AG04449 (cell line): ENCODE measurements at places on chromosomes 5 and 9.

- DNase-seq = no peak
These were observed 12.5 kb upstream of the CXCL14 start for GRCh38 chr5:135591277-135591676.

- DNase-seq = no peak
These were observed 112.5 kb downstream of the FAM174A start for GRCh38 chr5:100647461-100648230.

DNA sequence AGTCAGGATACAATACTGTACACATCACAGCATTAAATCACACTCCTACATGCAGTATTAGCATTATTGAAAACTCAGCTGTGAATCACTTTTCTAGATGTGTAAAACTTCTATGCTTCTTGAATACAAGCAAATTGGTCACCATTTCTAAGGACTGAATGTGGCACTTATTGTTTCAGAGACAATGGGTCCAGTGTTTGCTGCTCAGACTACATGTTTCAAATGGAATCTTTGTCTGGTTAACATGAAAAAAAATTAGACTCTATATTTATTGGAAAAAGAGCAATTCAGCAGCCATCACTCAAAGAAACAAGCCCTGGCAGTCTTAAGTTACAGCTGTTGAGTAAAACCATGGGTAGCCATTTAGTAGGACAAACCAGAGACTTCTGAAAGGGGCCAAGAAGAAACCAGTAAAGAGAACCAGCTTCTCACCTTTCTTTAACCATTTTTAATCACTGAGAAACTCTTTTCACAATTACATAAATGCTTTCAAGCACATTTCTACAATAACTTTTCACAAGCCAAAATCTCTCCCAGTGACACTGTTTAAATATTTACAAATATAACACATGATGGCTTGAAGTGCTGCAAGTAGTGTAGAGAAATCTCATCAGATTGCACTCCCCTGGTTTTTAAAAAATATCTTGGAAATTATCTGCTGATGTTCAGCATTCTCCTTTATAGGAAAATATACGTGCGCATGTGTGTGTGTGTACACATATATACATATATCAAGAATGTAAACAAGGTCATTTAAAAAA, 35.2 kb downstream of the OR2K2 start:
- DNase-seq = no peak

GRCh38 chr9:124020520-124021384, 9.2 kb downstream of the LHX2 start:
- no peak for DNase-seq

- DNase-seq = no peak
These were observed 183.6 kb upstream of the IRX4 start for GRCh38 chr5:2066373-2066772.

GRCh38 chr5:43729846-43730478, 127.0 kb downstream of the NNT start:
- DNase-seq = no peak

- peak; percentile 26 for DNase-seq
These were observed at the start of gene TOR4A for GRCh38 chr9:137277329-137278041. TOR4A (plus strand) TSS chr9:137277726; CDS start chr9:137278690, 964 bp downstream.

GRCh38 chr5:149999359-149999758, 1.1 kb downstream of the TIGD6 start:
- DNase-seq = no peak

DNA sequence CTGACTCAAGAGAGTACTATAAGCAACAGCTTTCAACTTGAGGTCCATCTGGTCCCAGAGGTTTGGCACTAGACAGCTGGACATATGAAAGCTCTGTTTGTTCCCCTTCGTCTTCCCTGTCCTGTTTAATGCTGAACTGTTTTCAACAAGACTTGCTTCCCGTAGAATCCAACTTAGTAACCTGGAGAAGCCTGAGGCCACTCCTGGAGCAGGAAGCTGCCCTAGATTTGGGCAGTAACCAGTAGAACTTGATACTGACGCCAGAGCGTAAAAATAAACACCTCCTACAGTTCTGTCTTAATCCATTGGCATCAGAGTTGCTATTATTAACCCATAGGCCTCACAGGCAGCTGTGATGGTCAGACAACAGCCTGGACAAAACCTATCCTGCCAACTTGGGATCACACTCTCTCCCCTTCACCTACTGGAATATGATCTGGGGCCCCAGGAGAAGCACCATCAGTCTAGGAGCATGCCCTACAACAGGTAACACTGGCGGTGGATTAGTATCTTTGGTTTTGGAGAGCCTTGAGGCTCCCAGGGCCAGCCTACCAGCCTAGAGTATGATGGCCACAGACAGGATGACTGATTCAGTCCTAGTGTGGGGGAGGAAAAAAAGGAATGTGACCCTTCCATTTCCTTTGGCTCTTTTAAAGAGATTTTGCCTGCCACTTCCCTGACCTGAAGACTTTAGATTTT, 29.2 kb downstream of the RUSC2 start:
- DNase-seq = no peak

GRCh38 chr5:127943061-127943371, 140.6 kb upstream of the SLC12A2 start:
- DNase-seq = no peak

DNA sequence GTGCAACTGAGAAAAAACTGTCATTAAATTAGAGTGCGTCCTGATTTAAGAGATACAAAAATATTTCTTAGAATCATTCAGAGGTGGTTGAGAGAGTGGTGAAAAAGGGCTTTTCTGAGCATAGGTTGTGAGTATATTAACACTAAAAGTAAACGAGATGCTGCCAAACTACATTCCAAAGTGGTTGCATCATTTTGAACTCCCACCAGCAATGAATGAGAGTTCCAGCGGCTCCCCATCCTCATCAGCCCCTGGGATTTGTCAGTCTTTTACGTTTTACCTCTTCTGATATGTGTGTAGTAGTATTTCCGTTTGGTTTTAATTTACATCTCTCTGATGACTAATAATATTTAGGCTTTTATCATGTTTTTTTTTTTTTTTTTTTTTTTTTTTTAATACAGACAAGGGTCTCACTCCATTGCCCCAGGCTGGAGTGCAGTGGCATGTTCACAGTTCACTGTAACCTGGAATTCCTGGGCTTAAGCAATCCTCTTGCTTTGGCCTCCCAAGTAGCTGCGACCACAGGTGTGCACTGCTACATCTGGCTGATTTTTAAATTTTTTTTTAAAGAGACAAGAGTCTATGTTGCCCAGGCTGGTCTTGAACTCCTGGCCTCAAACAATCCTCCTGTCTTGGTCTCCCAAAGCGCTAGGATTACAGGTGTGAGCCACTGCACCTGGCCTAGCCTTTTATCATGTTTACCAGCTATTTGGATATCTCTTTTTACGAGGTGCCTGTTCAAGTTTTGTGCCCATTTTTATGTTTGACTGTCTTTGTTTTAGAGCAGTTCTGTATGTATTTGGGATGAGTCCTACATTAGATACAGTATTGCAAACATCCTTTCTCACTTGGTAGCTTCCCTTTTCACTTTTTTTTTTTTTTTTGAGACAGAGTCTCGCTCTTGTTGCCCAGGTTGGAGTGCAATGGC, 17.0 kb downstream of the PRRT1B start:
- no peak for DNase-seq

- no peak for DNase-seq
These were observed 424.2 kb downstream of the SPATA31D1 start for GRCh38 chr9:82412586-82413305.

- DNase-seq = no peak
These were observed 88.9 kb upstream of the MRPS30 start for GRCh38 chr5:44719856-44720255.
